PC-3 (cell line): ENCODE measurements at places on chromosomes 16 and 17.

DNA sequence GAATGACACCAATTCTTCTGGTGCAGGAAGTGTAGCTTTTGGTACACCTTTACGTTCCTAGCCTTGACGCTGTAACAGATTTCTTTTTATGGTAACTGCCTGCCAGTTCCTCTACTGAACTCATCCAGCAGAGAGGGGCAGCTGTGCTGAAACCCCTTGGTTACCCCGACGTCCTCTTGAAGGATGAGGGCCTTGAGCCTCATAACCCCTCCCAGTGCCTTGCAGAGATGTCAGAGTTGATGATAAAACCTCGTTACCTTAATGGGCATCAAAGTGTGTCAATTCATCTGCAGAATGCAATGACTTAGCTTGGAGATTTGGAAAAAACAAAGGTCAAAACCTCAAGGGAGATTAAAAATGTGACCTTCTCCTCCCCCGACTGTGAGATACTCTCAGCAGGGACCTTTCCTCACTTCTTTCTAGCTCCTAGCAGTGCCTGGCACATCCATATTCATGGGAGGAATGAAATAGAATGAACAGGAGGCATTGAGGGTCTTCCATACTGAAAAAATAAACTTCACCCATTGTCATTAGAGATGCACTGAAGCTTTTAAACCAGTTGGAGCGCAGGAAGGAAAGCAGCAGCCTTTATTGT, 69.2 kb downstream of the SDR42E1 start:
- H3K4me1 ChIP-seq: peaks cover 6% of the 10 kb centered on the region
- DNase-seq: no peak
- no peak overlapping the region for H3K4me3 ChIP-seq
- H3K36me3 ChIP-seq: no peaks in the 10 kb centered on the region
- H3K27me3 ChIP-seq: no peaks in the 10 kb centered on the region
- H3K27ac ChIP-seq: no peak overlapping the region

- no peaks in the 10 kb centered on the region for H3K27me3 ChIP-seq
- H3K4me3 ChIP-seq: no peak overlapping the region
- peaks cover 17% of the 10 kb centered on the region for H3K4me1 ChIP-seq
Observed at GRCh38 chr16:81569361-81570034, 124.9 kb downstream of the CMIP start.

DNA sequence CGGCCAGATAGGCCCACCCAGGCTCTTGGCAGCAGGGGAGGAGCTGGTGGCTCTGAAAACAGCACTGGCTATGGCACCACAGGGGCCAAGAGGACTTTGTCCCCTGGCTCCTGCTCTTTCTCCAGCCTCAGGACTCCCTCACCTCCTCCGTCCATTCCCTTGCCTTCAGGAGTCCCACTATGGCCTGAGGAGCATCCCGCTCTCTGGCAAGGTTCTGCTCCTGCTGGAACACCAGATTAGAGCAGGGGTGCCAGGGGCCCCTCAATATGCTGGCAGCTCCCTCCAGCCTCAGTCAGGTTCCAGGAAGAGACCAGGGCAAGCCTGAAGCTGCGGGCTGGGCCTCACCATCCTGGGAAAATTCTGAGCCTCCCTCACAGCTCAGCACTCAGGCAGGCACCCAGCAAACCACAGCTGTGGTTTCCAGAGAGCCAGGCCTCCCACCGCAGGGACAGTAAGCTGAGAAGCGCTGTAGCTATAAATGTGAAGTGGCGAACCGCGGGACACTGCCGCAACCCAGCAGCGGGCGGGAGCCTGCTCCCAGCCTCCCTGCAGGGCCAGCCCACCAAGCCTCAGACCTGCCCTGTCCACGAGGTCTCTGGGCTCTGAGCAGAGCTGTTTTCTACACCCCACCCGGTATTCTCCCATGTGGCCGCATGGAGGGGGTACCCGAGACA, 25.7 kb downstream of the C17orf100 start:
- H3K4me1 ChIP-seq: peaks cover 19% of the 10 kb centered on the region
- no peak overlapping the region for H3K4me3 ChIP-seq
- DNase-seq: no peak
- no peak overlapping the region for H3K27ac ChIP-seq

- H3K27me3 ChIP-seq: no peaks in the 10 kb centered on the region
- no peaks in the 10 kb centered on the region for H3K36me3 ChIP-seq
- H3K4me1 ChIP-seq: no peaks in the 10 kb centered on the region
- H3K4me3 ChIP-seq: no peak overlapping the region
- DNase-seq: no peak
Observed at GRCh38 chr17:76363107-76363842, 9.6 kb upstream of the PRPSAP1 start.

DNA sequence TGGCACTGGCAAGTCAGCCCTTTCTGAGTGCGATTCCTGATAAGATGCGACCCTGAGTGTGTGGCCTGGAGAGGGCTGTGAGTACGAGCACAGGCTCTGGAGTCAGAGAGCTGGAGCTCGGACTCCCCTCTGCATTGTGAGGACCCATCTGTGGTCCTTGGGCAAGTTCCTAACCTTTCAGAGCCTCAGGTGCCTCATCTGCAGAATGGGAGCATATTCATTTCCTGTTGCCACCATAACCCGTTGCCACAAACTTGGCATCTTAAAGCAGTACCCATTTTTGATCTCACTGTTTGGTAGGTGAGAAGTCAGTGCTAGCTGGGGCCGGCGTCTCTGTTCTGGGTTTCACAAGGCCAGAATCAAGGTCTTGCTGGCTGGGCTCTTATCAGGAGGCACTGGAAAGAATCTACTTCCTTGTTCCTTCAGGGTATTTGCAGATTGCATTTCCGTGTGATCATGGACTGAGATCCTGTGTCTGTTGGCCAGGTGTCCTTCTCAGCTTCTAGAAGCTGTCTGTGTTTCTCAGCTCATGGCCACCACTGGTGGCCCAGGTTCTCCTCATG, 20.2 kb downstream of the KNOP1 start:
- H3K27ac ChIP-seq: no peak overlapping the region
- no peak for DNase-seq
- peaks cover 41% of the 10 kb centered on the region for H3K4me1 ChIP-seq
- peaks cover 3% of the 10 kb centered on the region; the same call in 1 of the 2 replicates for H3K36me3 ChIP-seq
- no peaks in the 10 kb centered on the region for H3K27me3 ChIP-seq

DNA sequence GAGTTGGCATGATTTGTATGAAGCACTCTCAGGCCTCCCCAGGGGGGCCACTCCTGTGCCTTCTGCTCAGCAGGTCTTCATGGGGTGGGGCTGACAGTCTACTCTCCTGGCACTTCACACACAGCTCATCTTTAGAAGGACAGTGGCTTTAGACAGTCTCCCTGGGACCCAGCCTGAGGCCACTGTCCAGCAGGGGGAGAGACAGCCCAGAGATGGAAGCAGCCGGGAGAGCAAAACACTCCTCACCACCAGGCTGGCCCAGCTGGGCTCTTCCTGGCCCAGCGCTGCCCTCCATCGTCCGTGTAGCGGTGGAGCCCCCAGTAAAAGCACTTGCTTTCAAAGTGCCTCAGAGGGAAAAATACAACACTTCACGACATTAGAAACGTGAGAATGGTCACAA, 62.0 kb upstream of the CRHR1 start:
- peaks cover 26% of the 10 kb centered on the region for H3K4me1 ChIP-seq
- DNase-seq: peak; percentile 69
- H3K4me3 ChIP-seq: no peak overlapping the region
- peaks cover 38% of the 10 kb centered on the region for H3K27me3 ChIP-seq
- no peak overlapping the region for H3K27ac ChIP-seq

GRCh38 chr16:84292011-84292410, 2.7 kb upstream of the WFDC1 start:
- no peaks in the 10 kb centered on the region for H3K36me3 ChIP-seq
- DNase-seq: no peak
- no peaks in the 10 kb centered on the region; the same call in 1 of the 2 replicates for H3K4me1 ChIP-seq
- peaks cover 16% of the 10 kb centered on the region; the same call in 1 of the 2 replicates for H3K27me3 ChIP-seq
- H3K4me3 ChIP-seq: no peak overlapping the region
- H3K27ac ChIP-seq: no peak overlapping the region

DNA sequence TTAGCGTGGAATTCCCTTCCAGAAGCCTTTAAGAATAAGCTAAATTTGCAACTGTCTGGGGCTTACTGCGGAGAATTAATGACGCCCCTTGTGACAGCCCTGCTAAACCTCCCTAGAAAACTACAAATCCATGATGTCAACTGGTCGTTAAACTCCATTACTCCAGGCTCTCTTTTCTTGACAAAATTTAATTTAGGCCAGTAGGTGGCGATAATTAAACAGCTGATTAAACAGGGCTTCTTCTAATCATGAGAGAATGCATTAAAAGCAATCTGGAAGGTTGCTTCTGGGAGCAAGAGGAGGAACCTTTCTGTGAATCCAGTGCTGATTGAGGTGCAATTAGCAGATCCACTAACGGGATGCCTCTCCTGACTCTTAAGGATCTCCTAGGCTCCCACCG, 8.1 kb upstream of the NLRP1 start:
- H3K4me3 ChIP-seq: no peak overlapping the region
- DNase-seq: peak; percentile 79
- H3K4me1 ChIP-seq: 0 out of 2 replicates have a peak, but pooled peaks cover under 1% of the 10 kb centered on the region
- no peak overlapping the region for H3K27ac ChIP-seq
- no peaks in the 10 kb centered on the region for H3K27me3 ChIP-seq
- no peaks in the 10 kb centered on the region for H3K36me3 ChIP-seq

- H3K36me3 ChIP-seq: peaks cover 3% of the 10 kb centered on the region; the same call in 1 of the 2 replicates
- H3K4me3 ChIP-seq: no peak overlapping the region
- H3K27me3 ChIP-seq: no peaks in the 10 kb centered on the region
- no peak overlapping the region for H3K27ac ChIP-seq
- no peak for DNase-seq
Observed at GRCh38 chr16:30946671-30947540, 2.0 kb upstream of the ORAI3 start.

DNA sequence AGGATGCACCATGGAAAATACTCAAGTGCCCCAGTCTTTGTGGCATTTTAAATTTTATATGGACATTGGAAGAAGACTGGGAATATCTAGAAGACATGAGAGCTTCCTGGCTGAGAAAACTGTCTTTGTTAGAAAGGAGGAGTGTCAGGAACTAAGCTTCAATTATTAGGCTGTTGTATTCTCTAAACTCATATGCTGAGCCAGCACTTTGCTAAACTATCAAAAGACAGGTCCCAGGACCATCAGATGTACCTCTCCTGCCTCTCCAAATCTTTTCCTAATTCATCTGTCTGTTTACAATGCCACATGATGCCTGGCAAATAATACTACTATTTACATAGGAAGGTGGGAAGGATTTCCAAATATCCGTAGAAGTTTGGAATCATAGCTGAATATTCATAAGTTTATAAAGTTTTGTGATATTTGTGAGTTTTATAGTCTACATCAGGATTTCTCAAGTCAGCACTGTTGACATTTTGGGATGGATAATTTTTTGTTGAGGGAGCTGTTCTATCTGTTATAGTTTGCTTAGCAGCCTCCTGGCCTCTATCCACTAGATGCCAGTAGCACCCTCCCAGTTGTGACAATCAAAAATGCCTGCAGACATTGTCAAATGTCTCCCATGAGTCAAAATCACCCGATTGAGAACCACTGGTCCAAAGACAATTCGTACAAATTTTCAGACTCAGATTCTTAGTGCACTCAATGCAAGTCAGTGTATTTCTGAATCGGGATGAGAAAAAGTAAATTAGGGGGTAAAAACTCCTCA, 61.2 kb upstream of the NETO2 start:
- no peaks in the 10 kb centered on the region for H3K27me3 ChIP-seq
- H3K36me3 ChIP-seq: no peaks in the 10 kb centered on the region
- no peak overlapping the region for H3K27ac ChIP-seq
- H3K4me1 ChIP-seq: no peaks in the 10 kb centered on the region
- H3K4me3 ChIP-seq: no peak overlapping the region
- peak; percentile 7 for DNase-seq

GRCh38 chr17:17727111-17727659, 45.9 kb downstream of the RAI1 start:
- no peak for DNase-seq
- H3K36me3 ChIP-seq: 0 out of 2 replicates have a peak, but pooled peaks cover 5% of the 10 kb centered on the region
- peaks cover 24% of the 10 kb centered on the region for H3K4me1 ChIP-seq
- no peak overlapping the region for H3K27ac ChIP-seq
- no peaks in the 10 kb centered on the region for H3K27me3 ChIP-seq

DNA sequence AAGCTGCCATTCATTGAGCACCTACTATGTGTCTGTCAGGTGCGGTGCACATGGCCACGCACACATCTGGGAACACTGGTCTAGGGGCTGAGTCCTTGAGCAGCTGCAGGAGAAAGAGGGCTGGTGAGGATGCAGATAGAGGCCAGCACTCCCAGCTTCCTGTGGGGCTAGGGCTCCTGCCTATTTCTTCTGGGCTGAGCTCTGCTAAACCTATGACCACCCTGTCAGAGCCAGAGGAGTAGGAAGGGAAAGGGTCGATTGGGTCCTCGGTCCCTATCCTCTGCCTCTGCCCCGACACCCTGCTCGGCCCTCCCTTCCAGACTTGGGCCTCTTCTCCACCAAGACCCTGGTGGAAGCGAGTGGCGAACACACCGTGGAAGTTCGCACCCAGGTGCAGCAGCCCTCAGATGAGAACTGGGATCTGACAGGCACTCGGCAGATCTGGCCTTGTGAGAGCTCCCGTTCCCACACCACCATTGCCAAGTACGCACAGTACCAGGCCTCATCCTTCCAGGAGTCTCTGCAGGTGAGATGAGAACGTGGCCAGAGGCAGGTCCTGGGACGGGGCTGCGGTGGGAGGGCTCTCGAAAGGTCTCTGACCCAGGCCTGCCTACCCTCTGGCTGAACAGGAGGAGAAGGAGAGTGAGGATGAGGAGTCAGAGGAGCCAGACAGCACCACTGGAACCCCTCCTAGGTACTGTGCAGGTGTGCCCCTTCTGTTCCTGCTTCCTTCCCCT, 4.0 kb upstream of the TMEM88 start:
- peak overlapping the region; percentile 43 for H3K4me3 ChIP-seq
- H3K4me1 ChIP-seq: peaks cover 14% of the 10 kb centered on the region
- H3K27me3 ChIP-seq: no peaks in the 10 kb centered on the region
- no peak for DNase-seq
- H3K27ac ChIP-seq: no peak overlapping the region

DNA sequence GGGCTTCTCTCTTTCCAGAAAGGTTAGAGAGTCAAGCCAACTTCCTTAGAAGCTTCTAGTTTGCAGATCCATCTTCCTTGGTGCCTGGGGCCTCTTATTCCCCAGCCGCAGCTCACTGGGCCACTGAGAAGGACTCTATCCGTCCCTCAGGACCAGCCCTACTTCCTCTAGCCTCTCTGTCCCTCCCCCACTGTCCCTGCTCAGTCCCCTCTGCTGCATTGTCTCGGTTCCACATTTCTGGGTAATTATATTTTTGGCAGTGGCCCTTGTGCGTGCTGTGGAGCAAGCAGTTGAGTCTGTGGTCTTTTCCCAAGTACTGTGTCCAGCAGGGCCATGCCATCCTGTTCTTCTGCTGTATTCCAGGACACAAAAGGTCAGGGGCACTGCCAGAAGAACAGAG, 17.8 kb downstream of the IRX3 start:
- H3K4me1 ChIP-seq: no peaks in the 10 kb centered on the region
- H3K27ac ChIP-seq: no peak overlapping the region
- no peak for DNase-seq
- no peaks in the 10 kb centered on the region for H3K27me3 ChIP-seq
- no peaks in the 10 kb centered on the region for H3K36me3 ChIP-seq

DNA sequence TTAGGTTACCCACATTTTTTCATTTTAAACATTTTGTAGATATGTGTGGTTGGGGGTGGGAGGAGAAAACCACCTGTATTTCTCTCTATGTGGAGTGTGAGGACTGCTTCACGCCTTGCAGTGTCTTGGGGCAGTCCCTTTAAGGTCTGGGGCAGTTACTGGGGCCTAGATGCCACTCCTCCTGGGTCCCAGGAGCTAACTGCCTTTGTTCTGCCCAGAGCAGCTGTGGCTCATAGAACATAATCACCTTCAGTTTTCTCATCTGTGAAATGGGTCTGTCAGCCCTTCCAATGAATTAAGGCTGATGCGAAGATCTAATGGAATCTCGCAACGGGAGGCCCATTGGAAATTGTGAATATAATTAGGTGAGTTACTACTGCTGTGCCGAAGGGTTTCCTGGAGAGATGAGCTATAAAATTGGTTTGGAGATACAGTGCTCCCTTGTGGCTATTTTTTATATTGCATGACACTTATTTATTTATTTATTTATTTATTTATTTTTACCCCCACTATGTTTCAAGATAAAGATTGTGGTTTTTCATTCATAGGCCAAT, 22.9 kb downstream of the DHRS7C start:
- peak; percentile 56 for DNase-seq
- no peak overlapping the region for H3K4me3 ChIP-seq
- no peaks in the 10 kb centered on the region for H3K4me1 ChIP-seq
